Stimulated activated CD4-positive, alpha-beta T cell treated with anti-CD3 and anti-CD28 coated beads, Interleukin-1b, Interleukin-23, amount 100 ng/mL, for 4 hours (primary cell): ENCODE measurements at places on chromosomes 7 and 10.

- DNase-seq = no peak
Observed at GRCh38 chr10:990808-991207, 2.6 kb downstream of the GTPBP4 start.

DNA sequence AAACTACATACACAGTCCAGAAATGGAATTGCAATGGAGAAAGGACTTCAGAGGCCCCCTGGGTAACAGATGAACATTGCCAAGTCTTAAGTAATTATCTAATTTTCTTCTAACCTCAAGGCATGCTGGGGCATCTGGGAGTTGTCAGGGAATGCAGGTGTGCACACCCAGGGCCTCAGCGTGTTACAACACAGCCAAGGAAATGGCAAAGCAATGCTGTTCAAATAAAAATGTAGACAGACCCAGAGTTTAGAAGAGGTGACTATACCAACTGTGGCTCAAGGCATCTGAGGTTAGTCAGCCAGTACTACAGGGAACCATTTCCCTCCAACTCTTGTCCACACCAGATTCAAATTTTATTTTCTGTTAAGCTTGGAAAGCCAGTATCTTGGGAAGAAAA lies 73.6 kb downstream of the CCDC3 start:
- no peak for DNase-seq

DNA sequence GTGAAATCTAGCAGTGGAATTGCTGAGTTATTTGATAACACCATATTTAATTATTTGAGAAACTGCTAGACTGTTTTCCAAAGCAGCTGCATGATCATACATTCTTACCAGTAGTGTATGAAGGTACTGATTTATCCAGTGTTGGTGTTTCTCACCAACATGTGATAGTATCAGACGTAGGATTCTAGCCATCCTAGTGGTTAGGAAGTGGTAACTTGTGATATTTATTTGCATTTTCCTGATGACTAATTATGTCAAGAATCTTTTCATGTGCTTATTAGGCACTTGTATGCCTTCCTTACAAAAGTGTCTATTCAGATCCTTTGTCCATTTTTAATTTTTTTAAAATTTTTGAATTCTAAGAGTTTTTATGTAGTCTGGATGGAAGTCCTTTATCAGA lies 54.2 kb upstream of the PLXDC2 start:
- no peak for DNase-seq

GRCh38 chr10:89706011-89706410 lies 4.6 kb downstream of the KIF20B start:
- DNase-seq = no peak

GRCh38 chr7:114533131-114533530 lies 118.5 kb downstream of the FOXP2 start:
- no peak for DNase-seq

DNA sequence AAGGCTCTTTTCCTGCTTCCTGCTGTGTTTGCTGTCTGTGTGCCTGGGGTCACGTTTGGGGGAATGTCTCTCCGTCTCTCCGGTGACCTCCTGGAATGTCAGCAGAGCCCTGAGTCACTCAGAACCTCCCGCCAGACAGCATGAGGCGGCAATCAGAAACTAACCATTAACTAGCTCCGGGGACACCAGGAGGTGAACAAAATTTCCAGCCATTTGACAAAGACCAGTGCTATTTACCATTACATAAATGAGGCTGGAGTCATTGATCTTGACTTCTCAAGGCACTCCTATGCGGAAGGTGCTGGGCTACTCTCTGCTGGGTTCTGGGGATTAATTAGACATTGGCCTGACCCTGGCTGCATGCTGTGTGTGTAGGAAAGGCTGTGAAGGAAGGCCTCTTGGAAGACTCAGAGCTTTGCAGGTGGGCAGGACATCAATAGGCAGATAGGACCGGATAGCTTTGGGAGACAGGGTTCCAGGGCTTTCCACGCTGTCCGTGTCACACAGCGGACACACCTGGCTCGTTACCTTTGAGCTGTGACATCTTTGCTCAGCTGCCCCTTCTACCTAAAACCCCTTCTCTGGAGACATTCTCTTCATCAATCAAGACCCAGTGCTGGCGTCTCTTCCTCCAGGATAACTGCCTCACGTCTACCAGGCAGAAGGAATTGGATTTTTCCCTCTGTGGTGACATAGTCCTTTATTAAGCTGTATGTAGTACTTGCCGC lies 77.0 kb downstream of the PFKFB3 start:
- DNase-seq = no peak

GRCh38 chr10:32105782-32106382 lies 49.7 kb upstream of the KIF5B start:
- DNase-seq = no peak

GRCh38 chr10:12353399-12354242 lies 4.3 kb downstream of the CAMK1D start:
- no peak for DNase-seq

DNA sequence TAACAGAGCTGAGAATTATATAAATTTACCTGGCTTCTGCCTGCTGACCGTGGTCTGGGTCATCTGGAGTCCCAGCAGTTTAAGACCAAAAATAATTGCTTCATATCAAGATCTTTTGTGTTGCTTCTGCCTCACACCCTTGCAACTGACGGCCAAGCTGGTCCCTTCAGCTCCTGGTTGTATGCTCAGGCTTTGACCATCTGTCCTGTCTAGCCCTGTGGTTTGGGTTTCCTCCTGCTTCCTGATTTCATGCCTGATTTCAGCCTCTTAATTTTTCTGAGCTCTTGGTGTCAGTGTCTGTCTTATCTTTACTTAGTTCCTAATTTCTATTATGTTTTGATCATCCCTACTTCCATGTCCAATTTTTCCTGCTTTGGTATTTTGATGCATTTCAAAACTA lies 87.9 kb upstream of the PLXDC2 start:
- DNase-seq = no peak

GRCh38 chr10:48279081-48279751 lies 4.7 kb upstream of the FRMPD2 start:
- no peak for DNase-seq

GRCh38 chr10:89916468-89917215 lies 215.3 kb downstream of the KIF20B start:
- no peak for DNase-seq

GRCh38 chr10:60385399-60385738 lies 4.3 kb downstream of the ANK3 start:
- no peak for DNase-seq

DNA sequence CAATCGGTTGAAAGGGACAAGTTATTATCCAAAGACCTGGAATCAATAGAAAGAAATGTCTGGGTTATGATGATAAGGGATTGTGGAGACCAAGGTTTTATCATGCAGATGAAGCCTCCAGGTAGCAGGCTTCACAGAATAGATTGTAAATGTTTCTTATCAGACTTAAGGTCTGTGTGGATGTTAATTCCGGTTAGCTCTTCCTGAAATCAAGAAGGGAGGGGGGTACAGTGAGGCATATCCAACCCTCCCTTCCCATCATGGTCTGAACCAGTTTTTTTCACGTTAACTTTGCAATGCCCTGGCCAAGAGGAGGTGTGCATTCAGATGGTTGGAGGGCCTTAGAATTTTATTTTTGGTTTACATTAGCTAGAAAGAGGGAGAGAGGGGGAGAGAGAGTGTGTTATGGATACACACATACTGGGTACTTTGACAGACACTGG lies 9.8 kb upstream of the LRRC61 start:
- DNase-seq = no peak

DNA sequence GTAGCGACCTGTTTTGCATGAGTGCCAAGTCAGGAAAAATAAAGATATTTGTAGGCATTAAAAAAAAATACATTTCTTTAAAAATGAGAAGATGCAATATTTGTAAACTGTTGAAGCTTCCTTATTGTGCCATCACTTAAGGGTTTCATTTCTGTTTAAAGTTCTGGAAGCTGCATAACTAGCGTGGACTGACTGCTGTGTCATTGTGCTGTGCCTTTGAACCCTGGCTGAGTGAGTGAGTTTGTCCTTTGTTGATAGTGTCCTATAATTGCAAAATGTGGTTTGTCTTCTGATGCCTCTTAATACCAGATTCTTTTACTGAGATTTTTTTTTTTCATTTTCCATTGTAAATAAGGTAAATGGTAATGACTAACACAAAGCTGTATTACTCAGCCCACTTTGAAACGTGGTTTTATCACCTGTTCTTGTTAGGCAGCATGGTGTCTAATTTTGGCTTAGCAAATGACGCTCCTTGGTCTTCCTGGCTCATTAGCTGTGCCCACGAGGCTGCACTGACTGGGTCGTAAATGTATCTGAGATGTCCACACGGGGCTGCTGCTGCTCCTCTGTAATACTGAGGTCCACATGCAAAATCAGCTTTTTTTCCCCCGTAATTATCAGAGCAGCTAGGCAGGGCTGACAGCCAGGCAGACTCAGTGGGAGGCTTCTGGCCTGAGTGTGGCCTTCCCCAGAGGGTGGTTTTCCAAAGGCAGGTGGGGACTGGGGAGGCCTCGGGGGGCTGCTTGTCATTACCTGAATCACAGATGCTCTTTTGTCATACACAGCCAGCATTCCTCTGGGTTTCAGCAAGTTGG lies 14.8 kb downstream of the ZSCAN25 start:
- no peak for DNase-seq

GRCh38 chr10:100566561-100566960 lies 30.8 kb downstream of the HIF1AN start:
- DNase-seq = no peak
